Sigmoid colon (tissue), 7 donors: ENCODE measurements at places on chromosomes 1 and 21. TPM values are rescaled to one million over a fixed set of nuclear protein-coding genes. Genes with fewer than 3 reads are reported as not detected.

SLC16A4 gene
- not detected for polyA plus RNA-seq

SLFNL1 gene
- not detected for polyA plus RNA-seq

LCA5L gene
- polyA plus RNA-seq = 0.79 TPM

GRCh38 chr1:218546314-218546713 lies 201.2 kb downstream of the TGFB2 start:
- no peak for DNase-seq

DNA sequence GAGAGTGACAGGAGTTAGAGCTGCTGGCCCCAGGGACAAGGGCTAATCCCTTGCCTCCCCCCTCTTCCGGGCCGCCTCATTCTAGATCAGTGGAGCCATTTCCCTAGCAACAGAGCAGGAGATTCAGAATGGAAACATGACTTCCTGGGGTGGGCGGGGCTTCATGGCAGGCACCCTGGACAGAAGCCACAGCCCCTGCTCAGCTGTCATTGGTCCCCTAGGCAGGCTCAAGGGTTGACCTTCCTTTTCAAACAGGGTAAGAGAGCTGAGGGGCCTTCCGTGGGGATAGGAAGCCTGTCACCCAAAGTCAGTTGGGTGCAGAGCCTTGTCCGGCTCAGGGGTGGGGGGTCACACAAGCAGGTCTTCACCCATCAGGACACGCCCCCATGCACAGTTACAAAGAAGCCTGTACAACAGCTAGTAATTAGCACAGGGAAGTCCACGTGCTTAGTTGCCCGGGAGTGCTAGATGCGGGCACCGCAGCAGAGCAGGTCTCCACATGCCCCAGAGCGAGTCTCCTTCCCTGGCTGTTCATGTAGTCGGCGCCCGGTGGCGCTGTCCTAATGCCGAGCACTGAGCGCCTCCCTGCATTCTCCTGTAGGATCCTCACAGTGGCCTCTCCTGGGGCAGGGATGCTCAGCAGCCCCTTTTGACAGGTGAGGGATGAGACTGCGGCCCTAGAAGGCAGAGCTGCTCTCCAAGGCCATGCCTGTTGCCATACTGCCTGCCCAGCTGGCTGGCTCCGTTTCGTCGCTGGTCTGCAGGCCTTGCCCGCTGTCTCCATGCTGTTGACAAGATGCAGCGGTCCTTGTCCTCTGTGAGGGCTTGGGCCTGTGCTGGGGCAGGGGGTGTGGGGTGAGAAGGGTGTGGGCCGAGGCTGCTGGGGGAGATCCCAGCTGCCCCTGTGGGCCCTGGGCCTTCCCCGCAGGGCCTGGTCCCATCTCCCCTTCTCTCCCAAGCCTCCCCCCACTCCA lies 5.1 kb downstream of the TMEM201 start:
- peak; percentile 80 for DNase-seq

DNA sequence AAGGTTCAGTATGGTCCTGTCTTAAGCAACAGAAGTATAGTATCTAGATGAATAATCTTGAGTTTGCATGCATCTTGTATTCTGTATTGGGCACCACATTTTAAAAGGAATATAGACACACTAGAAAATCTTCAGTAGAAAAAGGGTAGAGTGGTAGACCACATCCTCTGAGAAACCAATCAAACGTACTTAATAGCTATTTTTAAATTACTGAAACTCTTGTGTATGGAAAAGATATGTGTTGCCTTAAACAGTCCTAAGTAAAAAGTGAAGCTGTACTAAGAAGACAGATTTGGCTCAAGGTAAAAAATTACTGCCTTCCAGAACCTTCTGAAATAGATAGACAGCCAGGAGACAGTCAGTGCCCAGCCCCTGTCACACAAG lies 3.1 kb downstream of the CTXND2 start:
- DNase-seq = no peak

DNA sequence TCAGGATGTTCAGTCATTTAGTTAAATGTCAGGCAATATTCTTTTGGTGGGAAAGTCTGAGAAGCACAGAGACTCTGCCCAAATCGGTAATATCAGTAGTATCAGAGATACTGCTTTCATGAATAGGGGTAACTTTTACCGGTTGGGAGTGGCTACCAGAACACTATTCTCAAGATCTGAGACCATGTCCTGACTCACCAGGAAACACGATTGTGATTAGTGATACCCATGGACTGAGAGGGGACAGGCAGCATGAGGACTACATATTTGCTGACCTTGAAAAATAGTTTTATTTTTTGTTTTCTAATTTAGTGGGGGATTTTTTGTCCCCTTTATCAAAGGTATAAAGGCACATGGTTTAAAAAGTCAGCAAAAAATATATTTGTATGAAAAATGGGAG lies 76.0 kb upstream of the NEK2 start:
- no peak for DNase-seq

DNA sequence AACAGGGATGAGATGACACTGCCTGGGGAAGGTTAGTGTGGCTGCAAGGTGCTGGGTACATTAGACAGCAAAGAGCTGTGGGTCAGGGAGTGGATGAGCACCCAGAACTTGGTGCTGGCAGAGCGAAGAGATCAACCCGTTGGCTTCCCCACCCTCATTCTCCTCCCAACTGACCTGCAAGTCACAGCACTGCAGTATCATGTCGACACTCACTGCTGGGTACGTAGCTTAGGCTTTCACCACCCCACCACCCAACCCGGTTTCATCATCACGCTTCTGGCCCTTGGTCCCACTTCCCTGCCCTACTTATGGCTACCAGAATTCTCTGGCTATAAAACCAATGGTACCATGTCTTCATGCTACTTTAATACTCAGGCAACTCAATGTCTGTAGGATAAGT lies 73.6 kb upstream of the LYST start:
- DNase-seq = no peak

DNA sequence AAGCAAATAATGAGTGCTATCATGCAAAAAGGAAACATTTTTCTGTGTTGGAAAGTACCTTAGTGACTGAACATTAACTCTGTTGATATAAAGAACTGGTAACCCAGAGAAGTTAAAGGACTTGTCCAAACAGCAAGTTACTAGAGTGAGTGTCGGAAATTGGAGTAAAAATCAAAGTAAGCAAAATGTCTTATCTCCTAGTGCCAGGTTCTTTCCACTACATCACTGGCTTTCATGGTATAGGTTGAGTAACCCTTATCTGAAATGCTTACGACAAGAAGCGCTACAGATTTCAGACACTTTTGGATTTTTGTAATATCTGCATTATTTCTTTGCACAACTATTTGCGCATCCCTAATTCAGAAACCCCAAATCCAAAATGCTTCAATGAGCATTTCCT lies 16.4 kb upstream of the RABIF start:
- DNase-seq = no peak

- DNase-seq = no peak
Measured at GRCh38 chr1:116360429-116361173, 12.4 kb upstream of the ATP1A1 start.

DNA sequence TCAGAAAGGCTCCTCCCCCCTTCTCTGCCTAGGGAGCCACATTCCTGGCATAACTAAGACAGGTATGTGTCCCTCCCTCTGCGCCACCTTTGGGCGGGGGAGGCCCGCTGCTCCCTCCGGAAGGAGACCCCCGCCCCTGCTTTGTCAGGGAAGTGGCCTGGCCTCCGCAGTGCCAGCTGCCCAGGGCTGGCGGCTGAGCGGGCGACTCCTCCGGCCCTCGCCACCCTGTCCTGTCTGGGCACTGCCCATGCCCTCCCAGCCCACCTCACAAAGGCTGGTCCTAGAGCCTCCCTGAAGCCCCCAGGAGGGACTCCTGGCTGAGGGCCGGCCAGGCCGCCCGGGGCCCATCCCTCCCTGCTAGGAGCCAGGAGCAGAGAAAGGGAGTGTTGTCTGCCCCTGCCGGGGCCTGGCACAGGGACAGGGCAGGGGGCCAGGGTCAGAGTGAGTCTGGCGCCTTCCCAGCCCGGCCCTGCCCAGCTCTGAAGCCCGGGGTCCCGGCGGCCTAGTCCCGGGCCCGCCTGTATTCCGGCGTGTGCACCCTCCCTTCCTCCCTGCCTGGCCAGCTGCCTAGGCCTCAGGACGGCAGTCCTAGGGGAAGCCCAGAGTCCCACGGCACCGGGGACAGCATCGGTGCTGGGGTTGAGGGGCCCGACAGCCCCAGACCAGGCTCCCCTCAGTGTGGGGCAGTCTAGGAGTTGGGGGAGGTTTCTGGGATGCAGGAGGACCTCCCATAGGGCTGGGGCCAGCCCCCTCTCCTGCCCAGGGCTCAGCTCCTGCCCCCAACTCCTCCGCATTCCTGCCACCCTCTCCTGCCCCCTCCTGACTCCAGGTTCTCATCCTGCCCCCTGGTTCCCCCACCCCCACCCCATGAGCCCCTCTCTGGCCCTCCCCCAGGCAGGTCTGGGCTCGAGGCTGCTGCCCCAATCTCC lies 5.1 kb downstream of the AGRN start:
- DNase-seq = no peak

DNA sequence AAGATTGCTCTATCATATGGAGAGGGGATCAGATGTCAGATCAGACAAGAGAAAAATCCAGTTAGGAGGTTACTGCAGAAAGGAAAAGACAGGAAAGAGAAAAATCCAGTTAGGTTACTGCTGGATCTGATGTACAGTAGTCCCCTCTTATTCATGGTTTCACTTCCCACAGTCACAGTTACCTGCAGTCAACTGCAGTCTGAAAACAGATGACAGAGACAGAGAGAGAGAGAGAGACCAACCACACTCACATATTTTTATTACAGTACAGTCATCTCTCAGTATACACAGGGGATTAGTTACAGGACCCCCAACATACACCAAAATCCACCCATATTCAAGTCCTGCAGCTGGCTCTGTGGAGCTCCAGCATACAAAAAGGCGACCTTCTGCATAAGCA lies 29.3 kb downstream of the NUP133 start:
- no peak for DNase-seq

GRCh38 chr1:152392909-152393308 lies 21.2 kb downstream of the CRNN start:
- DNase-seq = no peak

GRCh38 chr1:247298701-247299100 lies 33.0 kb downstream of the ZNF496 start:
- DNase-seq = no peak

GRCh38 chr1:172287208-172287607 lies 133.3 kb upstream of the C1orf105 start:
- peak; percentile 87 for DNase-seq

- no peak for DNase-seq
Measured at GRCh38 chr1:12081648-12082396, 18.7 kb downstream of the TNFRSF8 start.
